ENCODE measurements at places on chromosomes 2 and 18.

GRCh38 chr2:84380875-84381274 lies 78.2 kb downstream of the SUCLG1 start:
- DNase-seq = no peak

- DNase-seq = no peak
These were observed 114.4 kb upstream of the COPS8 start for GRCh38 chr2:236971131-236971821.

DNA sequence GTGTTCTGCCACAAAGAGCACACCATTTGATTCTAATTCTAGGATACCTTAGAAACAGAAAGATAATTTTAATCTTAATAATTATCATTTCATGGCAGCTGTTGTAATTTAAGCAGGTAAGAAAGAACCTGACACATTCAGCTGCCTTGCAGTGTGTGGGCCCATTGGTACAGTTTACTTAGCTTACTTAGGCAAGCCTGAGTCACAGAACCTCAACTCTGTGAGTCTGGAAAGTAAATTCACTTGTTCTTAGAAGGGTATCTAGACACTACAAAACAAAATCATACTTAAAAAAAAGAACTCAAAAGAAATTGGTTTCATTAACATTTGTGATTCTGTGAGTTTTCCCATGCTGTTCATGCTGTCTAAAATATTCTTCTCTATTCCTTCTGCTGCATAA lies 956.3 kb upstream of the SLC39A10 start:
- DNase-seq = no peak

- no peak for DNase-seq
These were observed 263.5 kb downstream of the FHOD3 start for GRCh38 chr18:36561046-36561445.
